Neural crest cell (in vitro differentiated cells): ENCODE measurements at places on chromosomes 5 and 9.

GRCh38 chr5:63963080-63963735 is 963 bp upstream of the HTR1A start:
- peaks cover 2% of the 10 kb centered on the region for H3K36me3 ChIP-seq
- H3K27ac ChIP-seq, result no peak overlapping the region
- peaks cover 21% of the 10 kb centered on the region for H3K4me1 ChIP-seq
- H3K4me3 ChIP-seq, result peak overlapping the region; percentile 50
- DNase-seq, result peak; percentile 70

DNA sequence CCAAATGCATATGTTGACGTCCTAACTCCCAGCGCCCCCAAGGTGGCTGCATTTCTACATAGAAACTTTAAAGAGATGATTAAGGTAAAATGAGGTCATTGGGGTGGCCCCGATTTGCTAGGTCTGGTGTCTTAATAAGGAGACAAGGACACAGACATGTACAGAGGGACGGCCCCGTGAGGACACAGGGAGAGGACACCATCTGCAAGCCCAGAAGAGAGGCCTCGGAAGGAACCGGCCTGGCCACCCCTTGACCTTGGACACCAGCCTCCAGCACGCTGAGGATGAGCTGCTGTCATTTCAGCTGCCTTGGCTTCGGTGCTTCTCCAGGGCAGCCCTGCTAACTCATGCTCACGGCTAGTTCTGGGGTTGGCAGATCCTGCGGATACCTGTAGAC is 73.2 kb downstream of the MRPL36 start:
- no peak for DNase-seq
- H3K27ac ChIP-seq, result no peak overlapping the region
- no peaks in the 10 kb centered on the region for H3K36me3 ChIP-seq
- peaks cover 9% of the 10 kb centered on the region for H3K4me1 ChIP-seq
- no peak overlapping the region for H3K4me3 ChIP-seq

DNA sequence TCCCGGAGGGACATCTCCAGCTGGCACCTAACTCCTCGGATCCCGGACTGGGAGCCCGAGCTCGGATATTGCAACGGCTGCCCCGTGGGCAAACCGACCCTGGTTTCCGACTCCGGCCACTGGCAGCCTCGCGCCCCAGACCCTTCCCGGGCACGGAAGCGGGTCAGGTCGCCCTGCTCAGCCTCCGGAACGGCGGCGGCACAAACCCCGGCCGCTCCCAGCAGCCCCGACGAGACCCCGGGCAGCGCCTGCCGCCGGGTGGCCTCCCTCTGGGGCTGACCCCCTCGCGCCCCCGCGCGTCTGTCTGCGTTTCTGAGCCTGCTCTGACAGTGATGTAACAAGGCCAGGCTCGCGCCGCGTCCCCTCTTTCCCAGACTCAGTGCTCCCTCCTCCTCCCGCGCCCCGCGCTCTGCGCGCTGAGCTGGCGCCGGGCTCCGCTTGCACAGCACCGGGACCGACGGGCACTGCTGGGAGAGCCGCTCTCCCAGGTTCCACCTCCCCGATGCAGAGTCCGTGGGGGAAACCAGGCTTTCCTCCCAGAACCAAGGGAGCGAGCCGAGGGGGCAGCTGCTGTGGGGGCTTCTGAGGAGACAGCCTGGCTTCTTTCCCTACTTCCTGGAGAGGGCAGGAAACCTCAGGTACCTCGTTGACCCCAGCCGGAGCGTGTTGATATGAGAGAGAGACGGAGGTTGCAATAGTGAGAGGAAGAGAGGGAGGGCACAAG is at the start of gene TMEM215:
Gene TMEM215, plus strand, starts transcription at position 373 of the 724 bp plus-strand sequence. CDS start 644 bp downstream, outside the sequence.
- H3K27ac ChIP-seq, result no peak within 1 kb of the TSS
- H3K4me3 ChIP-seq, result peak within 1 kb of the TSS; percentile 81
- DNase-seq, result peak; percentile 68

DNA sequence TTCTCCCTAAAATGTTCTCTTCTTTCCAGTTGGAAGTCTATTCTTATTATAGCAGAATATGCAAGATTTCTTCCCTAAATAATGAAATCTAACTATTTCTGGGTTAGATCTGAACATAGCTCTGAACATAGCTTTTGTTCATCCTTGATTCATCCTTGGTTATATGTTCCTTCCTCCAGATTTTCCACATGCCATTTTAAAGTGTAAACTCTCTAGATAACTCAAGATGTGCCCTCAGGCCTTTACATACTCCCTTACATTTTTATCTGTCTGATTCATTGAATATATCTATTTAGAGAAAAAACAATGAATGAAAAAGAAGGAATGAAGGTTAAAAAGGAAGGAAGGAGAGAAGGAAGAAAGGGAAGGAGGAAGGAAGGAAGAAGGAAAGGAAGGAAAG is 100.9 kb downstream of the FBXO38 start:
- peaks cover 53% of the 10 kb centered on the region for H3K27me3 ChIP-seq
- no peak for DNase-seq
- H3K27ac ChIP-seq, result no peak overlapping the region
- H3K4me3 ChIP-seq, result no peak overlapping the region
- no peaks in the 10 kb centered on the region for H3K36me3 ChIP-seq

- H3K27ac ChIP-seq, result no peak overlapping the region
- no peaks in the 10 kb centered on the region for H3K4me1 ChIP-seq
- no peaks in the 10 kb centered on the region for H3K36me3 ChIP-seq
- no peaks in the 10 kb centered on the region for H3K27me3 ChIP-seq
- no peak for DNase-seq
These were observed 521.6 kb upstream of the ST8SIA4 start for GRCh38 chr5:101424530-101425175.

GRCh38 chr5:32098291-32098690 is 75.8 kb downstream of the GOLPH3 start:
- no peaks in the 10 kb centered on the region for H3K27me3 ChIP-seq
- H3K4me1 ChIP-seq, result peaks cover 17% of the 10 kb centered on the region
- no peak for DNase-seq
- peaks cover 7% of the 10 kb centered on the region for H3K36me3 ChIP-seq

DNA sequence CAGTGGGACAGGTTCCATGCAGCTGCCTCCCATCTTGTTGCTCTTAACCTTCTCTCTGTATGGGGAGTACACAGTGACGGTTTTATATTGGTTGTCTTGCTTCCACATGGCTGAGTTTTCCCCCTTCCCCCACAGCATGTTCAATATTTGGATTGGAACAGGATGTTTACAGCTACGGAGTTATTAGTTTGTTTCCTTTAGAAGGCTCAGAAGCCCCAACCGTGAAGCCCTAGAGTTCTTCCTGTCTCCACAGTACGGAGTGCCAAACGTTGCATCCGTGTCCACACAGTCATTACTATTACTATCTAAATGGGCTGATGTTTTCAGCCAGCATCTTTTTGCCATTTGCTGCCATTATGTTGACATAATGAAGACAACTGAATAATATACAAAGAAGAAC is 277.5 kb downstream of the MARCHF11 start:
- peak overlapping the region; percentile 73 for H3K27ac ChIP-seq
- H3K4me3 ChIP-seq, result no peak overlapping the region
- H3K36me3 ChIP-seq, result peaks cover 8% of the 10 kb centered on the region
- H3K27me3 ChIP-seq, result no peaks in the 10 kb centered on the region

- no peak overlapping the region for H3K4me3 ChIP-seq
- H3K36me3 ChIP-seq, result no peaks in the 10 kb centered on the region
- peaks cover 20% of the 10 kb centered on the region for H3K4me1 ChIP-seq
- H3K27ac ChIP-seq, result no peak overlapping the region
- H3K27me3 ChIP-seq, result no peaks in the 10 kb centered on the region
These were observed 19.3 kb downstream of the RFK start for GRCh38 chr9:76374783-76375559.
